Sciatic nerve (tissue), 2 donors: ENCODE measurements at places on chromosomes 2 and 18.

DNA sequence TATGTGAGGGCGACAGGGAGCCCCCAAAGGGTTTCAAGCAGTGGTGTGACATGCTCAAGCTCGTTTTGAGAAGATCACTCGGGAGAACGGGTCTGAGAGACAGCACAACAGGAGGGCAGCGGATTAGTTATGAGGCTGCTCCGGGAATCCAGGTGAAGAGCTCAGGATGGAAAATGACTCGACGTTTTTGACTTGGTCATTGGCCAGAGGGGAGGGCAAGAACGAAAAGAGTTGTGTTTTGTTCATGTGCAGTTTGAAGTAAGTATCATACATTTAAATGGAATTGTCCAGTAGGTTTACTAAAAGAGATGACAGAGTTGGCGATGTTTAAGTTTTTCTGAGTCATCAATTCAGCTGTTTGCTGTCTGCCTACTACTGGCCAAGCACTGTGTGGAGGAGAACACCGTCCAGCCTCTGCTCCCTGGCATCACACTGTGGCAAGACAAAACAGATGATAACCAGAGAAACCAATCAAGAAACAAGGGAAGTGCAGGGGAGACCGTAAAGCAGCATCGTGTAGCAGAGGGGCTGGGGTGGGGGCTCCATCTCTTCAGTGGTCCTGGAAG, 25.3 kb upstream of the ANXA4 start:
- no peak for DNase-seq

GRCh38 chr2:147945660-147946059, 74.9 kb downstream of the ORC4 start:
- no peak for DNase-seq

GRCh38 chr2:128867936-128868636, 549.4 kb upstream of the HS6ST1 start:
- no peak for DNase-seq

DNA sequence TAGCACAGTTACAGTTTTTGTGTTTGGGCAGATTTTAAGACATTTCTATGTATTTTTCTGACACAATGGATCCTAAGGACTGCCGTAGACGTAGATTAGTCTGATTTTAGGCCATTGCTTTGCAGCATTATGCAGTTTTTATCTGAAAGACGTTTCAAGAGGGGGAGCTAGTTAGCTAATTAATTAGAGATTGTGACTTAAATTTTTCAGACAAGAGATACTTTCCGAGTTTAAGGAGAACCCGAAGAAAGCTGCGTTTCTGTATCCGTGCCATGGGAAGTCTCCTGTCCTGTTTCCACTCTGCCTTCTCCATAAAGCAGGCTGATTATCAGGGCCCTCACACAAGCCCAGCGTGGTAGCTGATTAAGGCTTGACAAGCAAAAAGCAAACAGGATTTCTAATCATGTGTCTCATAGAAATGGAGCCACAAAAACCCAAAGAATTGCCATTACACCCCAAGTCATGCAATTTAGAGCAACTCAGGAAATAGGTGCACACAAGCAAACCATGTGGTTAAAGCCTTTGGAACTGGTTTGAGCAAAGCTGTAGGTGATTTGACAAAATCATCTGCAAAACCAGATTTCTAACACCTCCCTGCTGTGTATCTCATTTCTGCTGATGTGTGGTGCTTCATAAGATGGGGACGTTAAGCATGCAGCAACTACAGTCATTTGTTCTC, 808.1 kb downstream of the RNF144A start:
- DNase-seq = no peak

GRCh38 chr2:133948610-133949290, 305.1 kb upstream of the MGAT5 start:
- no peak for DNase-seq

- no peak for DNase-seq
Observed at GRCh38 chr18:2114765-2115164, 456.5 kb downstream of the METTL4 start.

- DNase-seq = no peak
Observed at GRCh38 chr2:27664622-27665363, 1.1 kb downstream of the SLC4A1AP start.

- DNase-seq = no peak
Observed at GRCh38 chr2:17912266-17912691, 33.8 kb downstream of the KCNS3 start.

DNA sequence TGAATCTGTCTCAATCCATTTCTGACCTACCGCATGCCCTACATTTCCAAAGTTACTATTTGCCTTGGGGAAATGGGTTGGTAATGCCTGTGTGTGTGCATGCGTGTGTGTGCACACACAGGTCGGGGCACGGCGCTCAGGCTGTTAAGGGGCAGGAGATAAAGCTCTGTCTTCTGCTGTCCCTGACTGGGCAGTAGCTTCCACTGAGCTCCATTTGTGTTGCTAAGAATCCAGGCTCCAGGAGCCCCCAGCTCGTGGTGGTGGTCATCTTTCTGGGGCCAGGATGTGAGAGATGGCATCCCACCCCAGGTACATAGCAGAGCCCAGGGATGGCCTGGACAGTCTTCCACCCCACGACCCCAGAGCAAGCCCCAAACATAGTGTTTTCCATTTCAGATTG, 66.7 kb upstream of the HS6ST1 start:
- DNase-seq = peak; percentile 25

- DNase-seq = no peak
Observed at GRCh38 chr2:149858216-149858615, 270.6 kb upstream of the MMADHC start.

DNA sequence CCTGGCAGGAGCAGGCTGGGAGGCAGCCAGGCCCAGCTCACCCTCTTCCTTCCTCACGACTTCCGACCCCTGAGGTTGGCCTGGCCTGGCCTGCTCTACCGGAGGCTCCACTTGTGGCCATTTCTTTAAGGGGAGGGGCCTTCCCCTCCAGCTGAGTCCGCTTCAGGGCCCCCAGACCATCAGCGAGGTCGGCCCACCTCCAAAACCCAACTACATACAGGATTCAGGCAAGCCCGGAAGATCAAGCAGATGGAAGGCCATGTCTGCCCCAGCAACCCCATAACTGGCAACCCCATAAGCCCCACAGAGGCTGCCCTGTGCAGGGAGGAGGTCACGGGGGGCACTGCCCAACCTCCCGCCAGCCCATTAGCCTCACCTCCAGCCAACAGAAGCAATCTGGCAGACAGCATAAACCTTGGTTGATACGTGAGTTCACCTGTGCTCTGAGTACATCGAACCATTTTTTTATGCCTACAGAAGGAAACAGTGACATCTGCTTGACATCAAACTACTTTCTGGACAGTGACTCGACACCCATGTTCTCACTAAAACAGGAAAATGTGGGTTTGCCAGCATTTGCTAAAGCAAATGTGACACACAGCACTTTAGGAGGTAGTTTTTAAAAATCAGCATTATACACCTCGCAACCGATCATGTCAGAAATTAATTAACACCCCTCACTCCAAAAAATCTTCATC, 98.9 kb downstream of the EIPR1 start:
- DNase-seq = no peak

DNA sequence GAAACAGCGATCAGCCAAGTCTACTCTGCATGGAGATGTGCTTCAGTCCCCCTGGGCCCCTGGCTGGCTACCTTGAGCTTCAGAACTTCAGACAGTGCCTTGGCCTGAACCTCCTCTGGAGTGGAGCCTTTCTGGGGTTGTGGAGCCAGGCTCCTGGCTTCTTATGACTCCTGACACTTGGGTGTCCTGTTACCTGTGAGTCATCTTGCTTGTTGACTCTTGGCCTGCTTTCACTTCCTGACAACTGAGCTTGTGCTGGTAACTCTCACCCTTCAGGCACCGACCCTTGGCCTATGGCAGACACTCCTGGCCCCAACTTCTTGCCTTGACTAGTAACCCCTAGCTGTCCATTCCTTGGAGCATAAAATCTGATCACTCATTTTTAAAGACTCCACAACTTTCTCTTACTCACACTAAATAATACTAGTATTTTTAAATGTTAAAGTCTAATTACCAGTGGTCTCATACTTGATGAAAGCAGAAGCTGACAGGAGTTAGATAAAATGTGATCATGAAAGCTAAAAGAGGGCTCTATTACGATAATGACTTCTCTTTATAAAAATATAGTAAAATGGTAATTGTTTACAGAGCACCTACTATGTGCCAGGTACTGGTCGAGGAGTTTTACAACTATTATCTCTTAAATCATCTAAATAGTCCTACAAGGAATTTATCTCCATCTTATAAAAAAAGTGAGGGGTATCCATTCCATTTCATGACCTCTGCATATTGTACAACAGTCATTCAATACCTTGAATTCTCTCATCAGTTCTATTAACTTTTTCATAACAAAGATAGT, 46.3 kb upstream of the VIT start:
- DNase-seq = no peak

DNA sequence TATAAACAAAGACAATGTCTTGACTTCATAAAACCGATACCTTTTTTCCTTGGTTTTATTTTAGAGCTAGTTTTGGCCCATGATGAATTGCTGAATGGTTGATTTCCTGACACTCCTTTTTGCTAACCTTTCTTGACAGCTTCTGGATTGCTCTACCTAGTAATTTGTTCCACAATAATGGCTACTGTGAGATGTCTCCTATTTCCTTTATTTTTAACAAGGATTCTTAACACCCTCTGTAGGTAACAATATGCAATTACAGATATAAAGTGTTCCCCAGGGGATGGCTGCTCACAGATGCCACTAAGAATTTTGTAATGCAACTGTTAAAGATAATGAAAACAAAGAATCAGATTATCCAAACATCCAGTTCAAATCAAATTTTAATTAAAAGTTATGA, 100.8 kb upstream of the ATP5MC3 start:
- DNase-seq = no peak

- DNase-seq = no peak
Observed at GRCh38 chr2:235676536-235676799, 182.6 kb downstream of the AGAP1 start.

DNA sequence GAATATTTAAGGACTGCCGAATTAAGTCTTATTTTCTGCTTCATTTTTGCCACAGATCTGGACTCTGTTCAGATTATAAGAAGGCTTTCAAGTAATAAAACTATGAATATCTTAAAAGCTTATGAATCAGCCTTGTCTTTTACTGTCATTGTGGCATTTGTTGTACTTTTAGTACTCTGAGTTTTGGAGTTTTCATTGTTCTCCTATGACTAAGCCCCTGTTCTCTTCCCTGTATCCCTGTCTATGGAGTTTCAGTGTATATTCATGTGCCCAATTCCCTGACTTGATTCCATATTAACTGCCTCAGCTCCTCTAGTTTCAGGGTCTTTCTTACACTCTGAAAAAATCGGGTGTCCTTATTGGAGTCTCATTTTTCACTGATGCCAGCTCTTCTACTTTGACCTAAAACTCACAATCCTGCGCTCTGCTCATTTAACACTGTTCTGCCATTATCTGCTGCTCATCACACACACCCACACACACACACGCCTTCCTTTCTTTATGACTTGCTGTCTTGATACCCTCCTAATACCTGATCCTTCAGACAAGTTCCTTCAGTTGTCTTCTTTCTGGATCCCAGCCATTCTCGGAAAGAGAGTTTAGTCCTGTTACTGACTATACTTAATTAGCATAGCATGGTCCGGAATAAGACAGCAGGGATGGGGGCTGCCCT, 511.8 kb downstream of the CPS1 start:
- no peak for DNase-seq

DNA sequence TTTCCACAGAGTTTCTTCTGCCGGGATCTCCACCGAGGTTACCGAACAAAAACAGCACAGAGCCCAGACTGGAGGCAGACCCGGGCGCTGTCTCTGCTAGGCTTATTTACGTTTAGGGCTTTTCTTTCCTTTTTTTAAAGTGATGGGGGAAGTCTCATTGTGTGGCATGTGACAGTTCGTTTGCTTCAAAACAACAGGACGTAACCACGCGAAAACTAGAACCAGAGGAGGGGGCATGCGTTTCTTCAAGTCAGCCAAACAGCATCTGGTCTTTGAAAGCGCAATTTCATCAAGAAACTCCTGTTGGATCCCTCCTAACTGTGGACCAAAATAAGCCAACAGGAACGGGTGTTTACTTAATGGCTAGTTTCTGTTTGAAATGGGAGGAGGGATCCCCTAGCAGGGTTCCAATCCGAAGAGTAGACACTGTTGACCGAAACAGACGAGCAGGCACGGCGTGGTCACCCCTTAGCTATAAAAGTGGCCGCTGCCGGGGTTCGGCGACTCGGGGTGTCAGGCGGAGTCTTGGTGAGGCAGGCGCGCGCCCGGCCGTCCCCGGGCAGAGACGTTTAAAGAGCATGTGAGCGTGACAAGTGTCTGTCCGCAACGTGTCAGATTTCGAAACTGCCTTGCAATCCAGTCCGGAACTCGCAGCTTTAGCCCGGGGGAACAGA, 997 bp upstream of the TGIF1 start:
- peak; percentile 91 for DNase-seq

GRCh38 chr2:171924170-171924942, 2.1 kb downstream of the HAT1 start:
- no peak for DNase-seq

- DNase-seq = no peak
Observed at GRCh38 chr2:238523158-238524110, 96.7 kb downstream of the ASB1 start.

GRCh38 chr2:154580767-154581166, 117.7 kb upstream of the KCNJ3 start:
- DNase-seq = no peak

DNA sequence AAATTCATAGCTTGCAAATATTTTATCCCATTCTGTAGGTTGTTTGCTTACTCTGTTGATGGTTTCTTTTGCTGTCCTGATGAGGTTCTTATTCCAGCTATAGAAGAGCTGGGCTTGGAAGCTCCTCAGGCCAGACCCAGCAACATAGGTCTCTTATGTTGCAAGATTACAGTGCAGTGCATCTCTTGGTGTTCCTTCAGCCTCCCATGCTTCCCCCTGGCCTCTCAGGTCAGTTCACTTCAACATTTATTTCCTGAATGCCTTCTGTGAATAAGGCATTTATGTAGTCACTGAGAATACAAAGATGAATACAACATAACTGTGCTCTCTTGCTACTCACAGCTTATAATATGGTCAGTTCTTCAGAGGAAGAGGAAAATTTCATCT, 179.0 kb upstream of the SLC39A10 start:
- no peak for DNase-seq

- no peak for DNase-seq
Observed at GRCh38 chr18:48693006-48693405, 154.2 kb downstream of the CTIF start.

DNA sequence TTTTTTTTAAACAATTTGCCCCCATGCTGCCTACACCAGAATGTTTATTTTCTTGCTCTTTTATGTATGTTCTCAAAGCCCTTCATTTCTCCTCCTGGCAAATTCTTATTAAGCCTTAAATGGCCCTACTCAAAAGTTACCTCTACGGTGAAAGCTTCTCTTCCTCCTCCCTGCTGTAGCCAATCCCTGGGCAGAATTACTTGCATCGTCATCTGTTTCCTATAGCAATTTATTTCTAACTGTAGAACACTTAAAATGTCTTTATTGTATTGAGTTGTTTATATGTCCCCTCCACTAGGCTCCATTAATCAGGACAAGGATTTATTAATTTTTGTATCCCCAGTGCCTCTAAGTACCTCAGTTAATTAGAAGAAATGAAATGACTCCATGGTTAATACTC, 2.5 kb upstream of the RAD51AP2 start:
- no peak for DNase-seq

GRCh38 chr2:9311488-9311887, 104.9 kb downstream of the ASAP2 start:
- peak; percentile 74 for DNase-seq
